ENCODE measurements at places on chromosomes 4 and X.

- no peak for DNase-seq
Observed at GRCh38 chr4:47010912-47011446, 17.6 kb upstream of the GABRA4 start.

GRCh38 chr4:111556851-111557250 lies 588.4 kb upstream of the FAM241A start:
- no peak for DNase-seq

DNA sequence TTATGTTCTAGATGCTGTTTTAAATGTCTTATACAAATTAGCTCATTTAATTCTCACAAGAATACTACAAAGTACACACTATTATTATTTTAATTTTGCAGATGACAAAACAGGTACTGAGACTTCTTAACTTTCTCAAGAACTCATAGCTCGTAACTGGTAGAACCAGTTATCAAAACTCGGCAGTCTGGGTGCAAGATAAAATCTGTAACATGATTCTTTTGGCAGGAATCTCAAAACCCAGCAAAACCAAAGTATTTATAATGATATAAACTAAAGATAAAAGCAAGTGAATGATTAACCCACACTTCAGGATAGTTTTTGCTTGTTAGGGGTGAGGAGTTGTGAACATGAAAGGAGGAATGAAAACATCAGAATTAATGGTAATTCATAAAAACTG lies 27.6 kb downstream of the CLNK start:
- no peak for DNase-seq

DNA sequence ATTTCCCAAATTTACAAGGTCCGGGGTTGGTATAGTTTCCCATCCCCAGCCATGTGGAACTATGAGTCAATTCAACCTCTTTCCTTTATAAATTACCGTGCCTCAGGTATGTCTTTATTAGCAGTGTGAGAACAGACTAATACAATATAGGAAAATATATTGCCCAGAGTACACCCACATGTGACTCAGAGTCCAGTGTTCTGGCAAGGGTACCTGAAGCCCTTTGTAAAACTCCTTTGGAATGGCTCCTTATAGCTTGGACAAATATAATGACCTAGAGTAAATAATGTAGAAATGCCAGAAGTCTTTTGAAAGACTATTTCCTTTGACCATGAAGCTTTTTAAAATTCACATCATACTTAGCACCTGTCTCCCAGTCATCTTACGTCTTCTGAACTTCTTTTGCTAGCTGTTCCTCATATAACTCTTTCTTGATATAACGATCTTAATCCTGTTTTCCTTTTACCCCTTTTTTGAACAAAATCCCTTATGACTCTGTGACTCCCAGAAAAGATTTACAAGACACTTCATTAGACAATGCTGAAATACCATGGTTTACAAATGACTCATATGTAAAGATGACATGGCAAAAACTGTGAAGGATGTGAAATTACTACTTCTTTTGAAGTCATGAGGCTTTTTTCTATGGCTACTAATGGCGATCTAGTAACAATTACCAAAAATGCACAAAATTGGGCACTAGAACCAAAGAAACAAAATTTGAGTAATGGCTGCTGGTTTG lies 408.9 kb downstream of the NAP1L3 start:
- no peak for DNase-seq

GRCh38 chr4:168864821-168865541 lies 145.1 kb downstream of the CBR4 start:
- no peak for DNase-seq

- no peak for DNase-seq
Observed at GRCh38 chrX:47232197-47232802, 509 bp upstream of the USP11 start.

Data from activated CD4-positive, alpha-beta T cell treated with anti-CD3 and anti-CD28 coated beads, Interleukin-2, amount 50 U/mL, for 24 hours (primary cell).